ENCODE measurements at places on chromosomes 5 and 9.

DNA sequence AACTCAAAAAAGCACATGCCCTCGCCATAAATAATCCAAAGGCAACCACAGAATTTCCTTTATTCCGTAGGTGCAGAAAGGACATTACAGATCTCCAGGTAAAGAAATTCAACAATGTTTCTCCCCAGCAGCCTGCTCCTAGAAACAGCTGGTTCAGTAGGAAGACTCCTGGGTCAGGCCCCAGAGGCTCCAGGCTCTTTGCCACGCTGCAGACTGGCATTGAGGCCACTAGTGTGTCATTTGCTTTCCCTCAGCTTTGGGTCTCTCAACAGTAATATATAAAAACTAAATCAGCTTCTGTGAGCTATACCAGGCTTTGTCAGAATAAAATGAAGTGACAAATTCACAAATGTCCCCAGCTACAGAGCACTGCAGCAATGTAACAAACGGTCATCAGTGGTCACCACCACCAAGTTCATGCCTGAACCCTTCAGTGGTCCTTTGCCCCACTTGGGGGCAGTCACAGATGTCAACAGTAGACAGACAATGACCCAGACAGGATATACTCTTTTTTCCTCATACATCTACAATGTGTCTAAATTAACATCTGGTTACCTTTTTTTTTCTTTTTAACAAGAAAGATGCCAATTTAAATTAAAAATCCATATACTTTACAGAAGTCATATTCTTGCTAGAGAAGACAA is 93.5 kb downstream of the MARCHF3 start:
- no peak for DNase-seq

DNA sequence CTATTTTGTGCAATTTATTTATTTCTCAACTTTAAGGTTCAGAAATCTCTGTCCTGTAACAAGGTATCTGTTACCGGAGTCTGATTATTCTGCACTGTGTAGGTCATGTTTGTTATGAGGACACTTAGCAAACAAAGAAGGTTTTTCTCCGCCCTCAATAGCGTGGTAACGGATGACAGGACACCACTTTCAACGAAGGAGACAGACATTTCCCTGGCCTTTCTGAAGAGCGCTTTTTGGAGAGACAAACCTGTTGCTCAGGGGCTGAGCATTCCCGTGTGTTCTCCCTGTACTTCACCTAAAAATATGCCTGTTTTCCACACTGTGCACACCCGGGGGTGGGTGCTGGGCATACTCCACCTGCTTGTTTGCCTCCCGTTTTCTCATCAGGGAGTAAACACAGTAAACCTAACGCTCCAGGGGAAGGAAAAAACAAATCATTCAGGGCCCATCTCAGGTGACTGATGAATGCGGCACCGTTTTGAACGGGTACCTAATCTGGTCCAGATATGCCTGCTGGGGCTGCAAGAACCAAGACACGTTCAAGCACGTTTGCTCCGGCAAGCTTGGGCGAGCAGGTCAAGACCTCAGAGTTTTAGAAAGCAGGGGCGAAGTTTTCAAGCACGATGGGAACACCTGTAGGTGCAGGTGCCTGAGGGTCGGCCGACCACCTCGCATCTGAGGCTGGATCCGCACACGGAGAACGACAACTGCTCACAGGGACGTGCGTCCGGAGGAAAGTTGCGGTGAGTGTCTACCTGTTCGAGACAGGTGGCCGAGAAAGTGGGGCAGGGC is 859 bp downstream of the RETREG1 start:
- DNase-seq: no peak

- DNase-seq: no peak
Measured at GRCh38 chr5:133331941-133332340, 280.1 kb downstream of the HSPA4 start.

GRCh38 chr9:115628426-115628825 is 510.5 kb upstream of the TNC start:
- DNase-seq: no peak

GRCh38 chr5:178420354-178420781 is 169.8 kb downstream of the COL23A1 start:
- DNase-seq: no peak

DNA sequence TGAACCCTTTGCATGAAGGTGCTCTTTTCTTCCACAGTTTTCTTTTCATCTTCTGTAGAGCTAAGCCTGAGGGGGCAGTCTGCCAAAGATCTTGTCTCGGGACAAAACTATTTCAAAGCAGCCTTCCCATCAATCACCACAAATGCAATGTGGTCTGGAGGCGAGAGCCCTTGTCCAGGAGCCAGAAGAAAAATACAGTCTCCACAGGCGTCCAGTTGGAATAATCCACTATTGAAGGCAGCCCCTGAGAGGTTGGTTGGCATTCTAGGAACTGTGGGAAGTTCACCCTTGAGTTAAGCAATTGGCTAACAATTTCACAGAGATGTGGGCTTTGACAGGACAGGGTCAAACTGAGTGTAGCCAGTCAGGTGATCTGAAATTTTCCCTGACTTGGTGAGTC is 72.0 kb downstream of the SEMA6A start:
- no peak for DNase-seq

All from activated naive CD8-positive, alpha-beta T cell treated with anti-CD3 and anti-CD28 coated beads, Interleukin-2, amount 50 U/mL, for 24 hours (primary cell).